Mammary epithelial cell (primary cell): ENCODE measurements at places on chromosomes 7 and 10. TPM values are rescaled to one million over a fixed set of nuclear protein-coding genes. Genes with fewer than 3 reads are reported as not detected.

NUDT13 gene
- polyA plus RNA-seq = 1.6 TPM

GIMAP4 gene
- not detected for polyA plus RNA-seq

ARPC1B gene
- 547 TPM for polyA plus RNA-seq

DNA sequence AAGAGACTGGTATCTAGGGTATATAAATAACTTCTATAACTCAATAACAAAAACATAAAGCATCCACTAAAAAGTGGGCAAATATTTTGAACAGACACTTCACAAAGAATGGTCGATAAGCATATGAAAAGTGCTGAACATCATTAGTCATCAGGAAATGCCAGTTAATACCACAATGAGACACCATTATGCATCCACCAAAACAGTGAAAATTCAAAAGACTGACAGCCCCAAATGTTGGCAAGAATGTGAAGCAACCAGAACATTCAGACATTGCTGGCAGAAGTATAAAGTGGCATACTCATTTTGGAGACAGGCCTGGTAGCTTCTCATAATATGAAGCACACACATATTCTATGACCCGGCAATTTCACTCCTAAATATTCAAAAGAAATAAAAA lies 26.5 kb upstream of the GSAP start:
- DNase-seq = peak; percentile 84

DNA sequence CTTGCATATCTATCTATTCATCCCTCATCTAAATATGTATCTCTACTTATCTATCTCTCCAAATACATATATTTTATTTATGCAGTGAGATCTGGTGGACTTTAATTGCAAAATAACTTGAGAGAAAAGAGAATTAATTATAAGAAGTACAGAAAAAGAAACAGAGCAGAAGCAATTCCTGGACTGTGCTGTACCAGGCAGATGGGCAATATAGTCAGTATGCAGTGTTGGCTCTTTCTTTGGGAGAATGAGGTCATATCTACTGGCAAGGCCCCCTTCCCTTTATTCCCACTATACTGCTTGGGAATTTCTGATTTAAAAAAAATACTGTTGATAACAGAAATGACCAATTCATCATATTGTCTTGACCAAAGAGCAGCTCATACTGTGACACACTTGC lies 49.0 kb upstream of the TOMM7 start:
- DNase-seq = no peak

DNA sequence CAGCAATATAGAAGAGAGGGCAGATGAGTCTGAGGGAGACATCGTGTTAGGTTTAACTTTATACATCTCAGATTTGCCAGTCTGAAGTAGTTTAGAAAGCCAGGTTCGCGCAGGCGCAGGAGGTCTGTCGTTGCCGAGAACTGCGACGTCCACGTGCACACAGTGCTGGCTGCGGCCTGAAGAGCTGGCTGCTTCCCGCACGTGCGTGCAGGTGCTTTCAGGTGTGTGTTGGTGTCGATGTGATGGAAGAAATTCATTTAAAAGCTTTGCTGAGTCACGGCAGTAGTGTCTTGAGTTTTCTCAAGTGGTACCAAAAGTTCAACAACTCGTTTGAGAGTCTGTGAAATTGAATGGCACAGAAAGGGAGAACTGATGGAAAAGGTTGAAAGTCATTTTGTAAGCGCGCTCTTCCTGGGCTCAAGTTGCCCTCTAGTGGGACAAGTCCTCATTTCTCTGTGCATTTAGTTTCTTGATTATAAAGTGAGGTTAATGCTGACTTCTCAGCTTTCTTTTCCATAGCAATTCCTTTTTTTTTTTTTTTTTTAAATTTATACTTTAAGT lies 18.6 kb downstream of the WDR37 start:
- DNase-seq = no peak

- peak; percentile 85 for DNase-seq
Measured at GRCh38 chr10:72048450-72049124, 39.8 kb downstream of the SPOCK2 start.

GRCh38 chr7:65809259-65809981 lies 63.5 kb upstream of the VKORC1L1 start:
- no peak for DNase-seq

GRCh38 chr7:155882596-155882995 lies 70.3 kb upstream of the SHH start:
- no peak for DNase-seq
